Body of pancreas (tissue), 4 donors: ENCODE measurements at places on chromosomes 6 and 20.

DNA sequence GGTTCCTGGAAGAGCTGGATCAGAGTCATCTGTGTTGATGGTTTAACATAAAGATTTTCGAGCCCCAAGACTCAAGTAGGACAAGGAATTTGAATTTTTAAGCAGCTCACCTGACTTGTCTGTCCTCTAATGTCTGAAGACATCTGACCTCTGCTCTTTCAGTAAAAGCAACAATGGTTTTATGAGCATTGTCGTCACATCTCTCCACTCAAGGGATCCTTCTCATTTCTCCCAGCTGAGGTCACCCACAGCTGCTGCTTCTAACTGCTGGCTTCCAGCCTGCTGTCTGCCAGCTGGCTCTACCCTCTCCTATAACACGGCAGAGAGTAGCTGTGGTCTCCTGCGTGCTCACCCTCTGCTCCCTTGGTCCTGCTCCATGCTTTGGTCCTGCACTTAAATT, 24.7 kb upstream of the HDAC2 start:
- no peaks in the 10 kb centered on the region for H3K36me3 ChIP-seq
- H3K4me1 ChIP-seq = no peaks in the 10 kb centered on the region
- no peak overlapping the region for H3K27ac ChIP-seq
- no peak overlapping the region for H3K4me3 ChIP-seq
- no peak for DNase-seq
- H3K27me3 ChIP-seq = no peaks in the 10 kb centered on the region

- H3K4me3 ChIP-seq = no peak overlapping the region
- H3K36me3 ChIP-seq = no peaks in the 10 kb centered on the region
- H3K4me1 ChIP-seq = no peaks in the 10 kb centered on the region
- no peak for DNase-seq
- no peak overlapping the region for H3K27ac ChIP-seq
- H3K27me3 ChIP-seq = no peaks in the 10 kb centered on the region
Measured at GRCh38 chr6:159052720-159053119, 7.9 kb upstream of the TAGAP start.

DNA sequence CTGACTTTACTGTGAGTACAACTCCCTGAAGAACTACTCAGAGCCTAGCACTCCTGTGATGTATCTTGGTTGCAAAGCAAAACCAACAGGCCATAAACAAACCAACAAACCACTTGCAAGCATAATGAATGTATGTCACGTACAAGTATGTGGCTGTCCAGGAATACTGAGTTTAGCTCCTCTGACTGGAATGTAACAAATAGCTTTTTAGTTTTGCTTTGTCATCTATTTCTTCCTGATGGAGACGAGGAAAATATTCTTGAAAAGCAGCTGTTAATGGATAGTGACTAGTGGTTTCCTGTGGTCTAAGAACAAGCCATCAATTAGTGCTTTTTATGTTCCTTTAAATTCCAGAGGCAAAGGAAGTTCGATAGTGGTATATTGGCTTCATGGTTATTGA, 101.9 kb upstream of the LY86 start:
- no peaks in the 10 kb centered on the region for H3K27me3 ChIP-seq
- no peak overlapping the region for H3K4me3 ChIP-seq
- H3K36me3 ChIP-seq = no peaks in the 10 kb centered on the region
- no peak overlapping the region for H3K27ac ChIP-seq
- no peaks in the 10 kb centered on the region for H3K4me1 ChIP-seq

DNA sequence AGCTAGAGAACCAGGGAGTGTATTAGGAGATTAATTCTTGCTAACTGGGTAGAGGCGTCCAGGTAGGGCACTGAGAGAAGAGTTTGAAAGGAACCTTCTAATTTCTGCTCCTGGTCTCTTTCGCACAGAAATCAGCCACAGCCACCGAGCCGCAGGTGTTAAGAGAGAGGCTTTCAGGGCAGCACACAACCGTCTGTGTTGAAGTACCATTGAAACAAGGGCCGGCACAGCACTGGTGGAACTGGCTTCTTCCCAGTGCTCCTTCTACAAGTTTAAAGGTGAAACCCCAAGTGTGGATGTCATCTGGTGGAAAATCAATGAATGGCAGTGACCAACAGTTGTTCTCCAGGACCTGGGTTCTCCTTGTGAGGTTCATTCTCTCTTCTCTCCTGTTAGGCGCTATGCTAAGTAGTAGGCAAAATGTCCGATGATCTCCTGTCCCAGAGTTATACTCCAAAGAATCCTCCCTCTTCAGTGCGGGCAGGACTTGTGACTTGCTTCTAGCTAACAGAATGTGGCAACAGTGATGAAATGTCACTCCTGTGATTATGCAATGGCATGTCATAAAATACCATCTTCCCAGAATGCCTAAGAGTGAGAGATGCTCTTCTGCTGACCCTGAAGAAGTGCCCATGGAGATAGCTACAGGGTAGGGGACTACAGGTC, 15.0 kb upstream of the RIN2 start:
- no peaks in the 10 kb centered on the region for H3K4me1 ChIP-seq
- peak; percentile 30 for DNase-seq
- H3K27me3 ChIP-seq = no peaks in the 10 kb centered on the region
- H3K27ac ChIP-seq = no peak overlapping the region

DNA sequence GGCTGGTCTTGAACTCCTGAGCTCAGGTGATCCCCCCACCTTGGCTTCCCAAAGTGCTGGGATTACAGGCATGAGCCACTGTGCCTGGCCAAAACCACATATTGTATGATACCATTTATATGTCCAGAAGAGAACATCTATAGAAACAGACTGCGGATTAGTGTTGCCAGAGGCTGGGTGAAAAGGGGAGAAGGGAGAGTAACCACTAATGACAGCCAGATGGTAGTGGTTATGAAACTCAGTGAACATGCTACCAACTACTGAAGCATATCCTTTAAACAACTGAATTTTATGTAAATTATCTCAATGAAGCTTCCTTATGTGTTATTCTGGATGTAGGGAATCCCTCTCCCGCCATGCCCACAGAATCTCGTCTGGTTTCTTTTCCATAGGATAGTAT, 15.7 kb downstream of the SLC23A2 start:
- no peak for DNase-seq
- H3K27me3 ChIP-seq = no peaks in the 10 kb centered on the region
- no peaks in the 10 kb centered on the region for H3K36me3 ChIP-seq

GRCh38 chr20:48478370-48478769, 349.4 kb downstream of the PREX1 start:
- no peaks in the 10 kb centered on the region for H3K27me3 ChIP-seq
- H3K4me1 ChIP-seq = no peaks in the 10 kb centered on the region
- no peak overlapping the region for H3K27ac ChIP-seq
- no peaks in the 10 kb centered on the region for H3K36me3 ChIP-seq
- H3K4me3 ChIP-seq = no peak overlapping the region

- no peaks in the 10 kb centered on the region for H3K27me3 ChIP-seq
- no peak for DNase-seq
- H3K27ac ChIP-seq = no peak overlapping the region
- no peaks in the 10 kb centered on the region for H3K4me1 ChIP-seq
Measured at GRCh38 chr20:37480919-37481318, 40.1 kb upstream of the NNAT start.

DNA sequence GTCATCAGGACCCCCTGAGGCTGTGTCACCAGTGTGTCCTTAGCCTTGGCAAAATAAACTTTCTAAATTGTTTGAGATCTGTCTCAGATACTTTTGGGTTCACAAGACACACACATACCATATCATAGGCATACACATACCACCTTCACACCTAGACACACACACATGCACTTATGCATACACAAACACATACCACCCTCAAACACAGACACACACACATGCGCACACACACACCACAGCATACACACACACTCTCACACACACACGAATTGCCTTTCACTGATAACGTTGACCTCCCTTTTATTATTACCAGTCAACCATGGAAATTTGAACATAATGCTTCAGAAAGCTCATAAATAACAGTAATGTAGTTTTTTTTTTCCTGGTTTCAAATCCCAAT, 108.6 kb upstream of the MYLIP start:
- no peaks in the 10 kb centered on the region for H3K4me1 ChIP-seq
- no peak overlapping the region for H3K4me3 ChIP-seq
- H3K27me3 ChIP-seq = no peaks in the 10 kb centered on the region
- H3K27ac ChIP-seq = no peak overlapping the region
- no peaks in the 10 kb centered on the region for H3K36me3 ChIP-seq

DNA sequence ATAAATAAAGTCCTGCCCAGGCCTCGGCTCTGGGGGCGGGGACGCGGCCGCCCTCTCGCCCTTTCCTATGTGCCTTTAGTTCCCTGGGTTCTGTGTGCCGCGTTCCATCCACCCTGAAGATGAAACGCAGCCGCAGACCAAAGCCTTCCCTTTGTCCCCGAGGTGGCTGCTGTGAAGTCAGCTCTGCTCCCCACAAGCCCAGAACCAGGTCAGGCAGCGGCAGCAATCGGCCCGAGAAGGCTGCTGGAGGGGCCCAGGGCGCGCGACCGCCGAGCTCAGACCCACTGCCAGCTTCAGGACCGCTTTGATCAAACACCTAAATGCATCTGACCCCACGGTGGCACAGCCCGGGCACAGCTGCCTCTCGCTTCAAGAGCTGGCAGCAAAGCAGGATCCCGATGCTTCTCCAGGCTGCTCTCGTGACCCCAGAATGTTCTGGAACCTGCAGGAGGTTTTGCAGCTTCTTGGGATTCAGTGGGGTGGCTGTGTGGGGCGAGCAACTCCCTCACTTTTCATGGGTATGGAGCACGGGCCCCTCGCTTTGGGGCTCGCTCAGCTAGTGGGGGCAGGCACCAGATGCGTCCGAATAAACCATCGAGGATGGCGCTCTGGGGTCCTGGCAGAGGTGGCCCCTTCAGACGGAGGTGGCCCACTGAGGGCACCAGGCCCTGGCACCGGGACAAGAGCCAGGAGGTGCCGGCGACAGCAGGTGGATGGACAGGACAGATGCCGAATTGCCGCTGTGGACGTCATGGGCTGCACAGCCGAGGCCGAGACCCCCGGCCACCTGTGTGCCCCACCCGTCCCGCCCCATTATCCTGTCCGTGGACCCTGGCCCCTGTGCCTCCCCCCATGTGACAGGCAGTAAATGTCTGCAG, 13.0 kb downstream of the CHRNA4 start:
- no peaks in the 10 kb centered on the region for H3K4me1 ChIP-seq
- H3K36me3 ChIP-seq = no peaks in the 10 kb centered on the region
- H3K27ac ChIP-seq = no peak overlapping the region
- DNase-seq = no peak
- H3K4me3 ChIP-seq = no peak overlapping the region
- no peaks in the 10 kb centered on the region for H3K27me3 ChIP-seq

- no peak overlapping the region for H3K4me3 ChIP-seq
- H3K36me3 ChIP-seq = no peaks in the 10 kb centered on the region
- H3K4me1 ChIP-seq = peaks cover 10% of the 10 kb centered on the region
- H3K27ac ChIP-seq = no peak overlapping the region
- DNase-seq = no peak
Measured at GRCh38 chr20:32397567-32398084, 39.5 kb downstream of the ASXL1 start.

GRCh38 chr6:56091159-56091869, 156.1 kb downstream of the COL21A1 start:
- H3K36me3 ChIP-seq = no peaks in the 10 kb centered on the region
- no peak overlapping the region for H3K27ac ChIP-seq
- H3K4me1 ChIP-seq = no peaks in the 10 kb centered on the region
- DNase-seq = no peak
- H3K4me3 ChIP-seq = no peak overlapping the region
- H3K27me3 ChIP-seq = no peaks in the 10 kb centered on the region

DNA sequence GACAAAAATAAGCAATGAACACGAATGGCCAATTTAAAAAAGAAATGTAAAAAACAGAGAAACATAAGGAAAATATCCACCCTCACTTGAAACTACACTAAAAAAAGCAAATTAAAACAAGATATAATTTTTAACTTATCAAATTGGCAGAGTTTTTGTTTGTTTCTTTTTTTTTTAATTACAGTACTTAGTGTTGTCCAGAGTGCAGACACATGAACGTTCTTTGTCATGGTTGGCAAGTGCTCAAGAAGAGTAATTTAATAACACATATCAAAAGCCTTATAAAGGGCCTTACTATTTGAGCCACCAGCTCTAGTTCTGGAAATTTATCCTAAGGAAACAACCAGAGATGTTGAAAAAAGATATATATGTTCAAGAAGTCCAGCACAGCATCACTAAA, 142.3 kb downstream of the ATXN1 start:
- H3K36me3 ChIP-seq = no peaks in the 10 kb centered on the region
- no peak overlapping the region for H3K4me3 ChIP-seq
- no peak overlapping the region for H3K27ac ChIP-seq

- H3K36me3 ChIP-seq = no peaks in the 10 kb centered on the region
- H3K4me3 ChIP-seq = no peak overlapping the region
- H3K27ac ChIP-seq = no peak overlapping the region
Measured at GRCh38 chr20:57835588-57836455, 126.0 kb upstream of the PMEPA1 start.

DNA sequence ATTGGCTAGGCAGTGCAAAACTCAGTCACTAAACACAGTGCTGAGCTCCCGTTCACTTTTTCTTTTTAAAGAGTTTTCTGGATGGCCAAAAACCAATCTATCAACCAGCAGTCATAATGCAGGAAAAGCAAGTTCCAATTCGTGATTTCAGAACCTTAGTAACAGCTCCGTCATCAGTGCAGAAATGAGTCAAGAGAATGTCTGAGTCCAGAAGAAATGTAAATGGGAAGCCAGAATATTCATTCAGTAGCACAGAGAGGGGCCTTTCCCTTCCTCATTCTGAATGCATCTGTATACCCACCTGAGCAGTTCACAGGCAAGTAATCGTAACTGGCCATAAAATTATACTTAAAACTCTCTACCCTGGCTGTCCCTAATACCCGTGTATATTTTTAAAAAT, 20.4 kb downstream of the HUS1B start:
- H3K4me1 ChIP-seq = no peaks in the 10 kb centered on the region
- no peak for DNase-seq
- H3K27ac ChIP-seq = no peak overlapping the region
- H3K4me3 ChIP-seq = no peak overlapping the region
- H3K27me3 ChIP-seq = no peaks in the 10 kb centered on the region
- no peaks in the 10 kb centered on the region for H3K36me3 ChIP-seq

- DNase-seq = no peak
- no peak overlapping the region for H3K4me3 ChIP-seq
- no peaks in the 10 kb centered on the region for H3K4me1 ChIP-seq
- no peaks in the 10 kb centered on the region for H3K36me3 ChIP-seq
- no peaks in the 10 kb centered on the region for H3K27me3 ChIP-seq
- H3K27ac ChIP-seq = no peak overlapping the region
Measured at GRCh38 chr6:77638129-77638830, 14.6 kb upstream of the MEI4 start.

- no peak for DNase-seq
- no peak overlapping the region for H3K27ac ChIP-seq
- H3K4me1 ChIP-seq = no peaks in the 10 kb centered on the region
- no peak overlapping the region for H3K4me3 ChIP-seq
Measured at GRCh38 chr20:1254254-1254653, 11.8 kb upstream of the SNPH start.

GRCh38 chr6:37168811-37169495, 999 bp upstream of the PIM1 start:
- H3K4me3 ChIP-seq = peak overlapping the region; percentile 44
- no peak for DNase-seq
- H3K4me1 ChIP-seq = peaks cover 28% of the 10 kb centered on the region
- H3K27me3 ChIP-seq = no peaks in the 10 kb centered on the region
- peaks cover 5% of the 10 kb centered on the region for H3K36me3 ChIP-seq
- peak overlapping the region; percentile 89 for H3K27ac ChIP-seq

- H3K4me3 ChIP-seq = no peak overlapping the region
- DNase-seq = no peak
- H3K4me1 ChIP-seq = no peaks in the 10 kb centered on the region
- no peaks in the 10 kb centered on the region for H3K27me3 ChIP-seq
- no peaks in the 10 kb centered on the region for H3K36me3 ChIP-seq
Measured at GRCh38 chr6:45003387-45003786, 324.7 kb upstream of the RUNX2 start.
